Adrenal gland (tissue), 19 donors: ENCODE measurements at places on chromosomes 13 and 19. TPM values are rescaled to one million over a fixed set of nuclear protein-coding genes. Genes with fewer than 3 reads are reported as not detected.

The KLK5 gene
- not detected for total RNA-seq

The CYP4F2 gene
- total RNA-seq = not detected

The FBXO46 gene
- total RNA-seq = 5.7 TPM

The ZNF793 gene
- 4.8 TPM for total RNA-seq

The ADM5 gene
- 0.55 TPM for total RNA-seq

DNA sequence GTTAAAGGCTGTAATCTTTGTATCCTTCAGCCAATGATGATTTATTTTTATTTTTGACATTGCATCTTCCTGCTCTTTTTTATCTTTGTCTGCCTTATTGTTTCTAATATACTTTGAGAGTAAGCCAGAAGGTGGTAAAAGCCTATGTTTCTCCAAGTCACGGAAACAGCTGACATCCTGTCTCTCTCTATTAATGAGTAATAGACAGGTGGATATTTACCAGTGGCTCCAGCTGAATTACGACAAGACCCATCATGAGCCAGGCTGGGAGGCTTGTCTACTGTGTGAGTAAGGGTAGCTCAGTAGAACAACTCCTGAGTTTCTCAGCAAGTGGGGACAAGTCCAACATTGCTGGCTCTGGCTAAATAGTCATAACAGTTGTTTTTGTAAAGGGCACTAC is 166.6 kb downstream of the NDFIP2 start:
- no peaks in the 10 kb centered on the region for H3K36me3 ChIP-seq
- no peaks in the 10 kb centered on the region for H3K4me1 ChIP-seq
- H3K27ac ChIP-seq = no peak overlapping the region
- no peak for DNase-seq
- H3K4me3 ChIP-seq = no peak overlapping the region
- H3K27me3 ChIP-seq = no peaks in the 10 kb centered on the region

- no peak overlapping the region for H3K27ac ChIP-seq
- peaks cover 19% of the 10 kb centered on the region for H3K36me3 ChIP-seq
- no peak for DNase-seq
- H3K27me3 ChIP-seq = no peaks in the 10 kb centered on the region
- peaks cover 8% of the 10 kb centered on the region for H3K4me1 ChIP-seq
These were observed 2.2 kb upstream of the DUS3L start for GRCh38 chr19:5793188-5793587.

The TRPC4 gene
- 0.57 TPM for total RNA-seq

The FGF21 gene
- not detected for total RNA-seq

The COMP gene
- not detected for total RNA-seq

DNA sequence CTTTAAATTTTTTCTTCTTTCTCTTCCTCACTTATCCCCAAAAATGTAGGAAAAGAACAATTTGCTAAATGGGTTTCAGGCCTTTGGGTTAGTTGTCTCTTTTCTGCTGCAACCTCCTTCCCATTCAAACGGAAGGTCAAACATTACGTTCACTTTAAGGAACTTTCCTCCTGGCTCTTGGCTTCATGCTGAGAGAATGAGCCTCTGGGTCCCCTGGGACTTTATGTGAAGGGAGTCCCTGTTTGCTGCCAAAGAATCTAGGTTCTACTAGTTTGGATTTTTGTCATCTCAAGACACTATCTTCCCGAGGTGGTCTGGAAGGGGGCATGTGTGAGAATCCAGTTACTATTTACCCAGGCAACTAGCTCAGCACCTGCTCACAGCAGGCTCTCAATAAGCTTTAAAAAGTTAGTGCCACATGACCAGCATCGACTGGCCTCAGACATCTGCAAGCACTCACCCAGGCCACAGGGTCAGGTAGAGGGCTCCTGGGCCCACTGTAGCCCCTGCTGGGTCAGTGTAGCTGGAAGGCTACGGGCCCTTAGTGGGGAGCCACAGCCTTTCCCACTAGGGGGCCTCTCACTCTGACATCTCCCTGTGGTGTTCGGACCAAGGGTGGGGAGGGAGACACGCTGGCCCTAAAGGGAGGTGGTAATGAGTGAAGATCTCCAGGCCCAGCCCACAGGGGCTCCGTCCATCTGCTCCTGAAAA is 40.5 kb downstream of the FAM124A start:
- no peak overlapping the region for H3K4me3 ChIP-seq
- H3K4me1 ChIP-seq = no peaks in the 10 kb centered on the region
- H3K27me3 ChIP-seq = no peaks in the 10 kb centered on the region
- no peak for DNase-seq

DNA sequence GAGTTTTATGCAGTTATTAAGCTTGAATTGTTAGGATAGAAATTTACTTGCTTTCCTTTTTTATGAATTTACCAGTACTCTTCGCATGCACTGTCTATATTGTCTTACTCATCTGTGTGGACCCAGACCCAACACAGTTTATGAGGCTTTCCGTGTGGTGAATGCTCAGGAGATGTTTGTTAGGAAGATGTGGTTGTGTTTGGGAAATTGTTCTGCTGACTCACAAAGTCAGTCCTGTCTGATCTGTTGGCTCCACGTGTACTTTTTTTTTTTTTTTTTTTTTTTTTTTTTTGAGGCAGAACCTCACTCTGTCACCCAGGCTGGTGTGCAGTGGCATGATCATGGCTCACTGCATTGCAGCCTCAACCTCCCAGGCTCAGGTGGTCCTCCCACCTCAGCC is 532.5 kb downstream of the LMO7 start:
- no peaks in the 10 kb centered on the region for H3K36me3 ChIP-seq
- H3K27ac ChIP-seq = no peak overlapping the region
- no peak overlapping the region for H3K4me3 ChIP-seq
- H3K27me3 ChIP-seq = no peaks in the 10 kb centered on the region
- DNase-seq = no peak

DNA sequence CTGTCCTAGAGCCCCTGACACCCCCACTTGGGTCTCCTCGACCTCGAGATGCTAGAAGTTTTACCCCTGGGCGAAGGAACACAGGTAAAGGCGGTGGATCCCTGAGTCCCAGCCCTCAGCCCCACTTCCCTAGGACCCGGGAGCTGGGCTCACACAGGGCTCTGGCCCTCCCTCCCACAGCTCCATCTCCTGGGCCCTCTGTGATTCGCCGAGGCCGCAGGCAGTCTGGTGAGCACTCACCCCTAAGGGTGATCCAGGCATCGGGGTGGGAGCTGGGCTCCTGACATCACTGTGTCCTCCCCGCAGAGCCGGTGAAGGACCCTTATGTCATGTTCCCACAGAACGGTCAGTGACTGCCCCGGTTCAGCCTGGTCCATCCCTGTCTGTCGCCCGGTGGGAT is 8.3 kb downstream of the PLEKHG2 start:
- H3K4me3 ChIP-seq = no peak overlapping the region
- H3K4me1 ChIP-seq = no peaks in the 10 kb centered on the region
- H3K27ac ChIP-seq = no peak overlapping the region
- DNase-seq = no peak
- peaks cover 14% of the 10 kb centered on the region for H3K36me3 ChIP-seq

DNA sequence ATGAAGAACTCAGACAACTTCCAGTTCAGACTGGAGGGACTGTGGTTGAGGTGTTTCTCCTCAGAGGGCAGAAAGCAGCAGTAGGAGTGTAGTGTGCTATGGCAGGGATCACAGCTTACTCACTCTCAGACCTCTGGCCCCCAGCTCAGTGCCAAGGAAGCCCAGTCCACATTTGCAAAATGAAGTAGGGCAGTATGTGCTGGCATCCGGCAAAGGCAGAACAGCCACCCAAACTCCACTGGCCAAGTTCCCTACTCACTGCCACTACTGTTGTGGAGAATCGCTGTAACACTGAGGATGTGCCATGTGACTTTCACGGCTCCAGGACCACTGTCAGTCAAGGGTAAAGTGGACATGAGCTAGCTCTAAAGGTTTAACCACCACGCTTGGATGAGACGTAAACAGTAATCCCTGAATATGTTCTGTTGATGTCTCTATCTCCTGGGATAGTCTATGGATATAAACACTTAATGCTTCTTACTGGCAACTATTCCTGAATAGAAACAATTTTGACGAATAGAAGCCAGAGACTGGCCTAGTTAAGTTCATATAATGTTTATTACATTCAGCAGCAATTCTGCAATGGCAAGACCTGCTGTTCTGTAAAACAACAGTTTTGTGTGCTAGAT is 67.0 kb upstream of the SLC15A1 start:
- H3K36me3 ChIP-seq = no peaks in the 10 kb centered on the region
- H3K27ac ChIP-seq = no peak overlapping the region
- H3K27me3 ChIP-seq = no peaks in the 10 kb centered on the region
- peaks cover 30% of the 10 kb centered on the region for H3K4me1 ChIP-seq

DNA sequence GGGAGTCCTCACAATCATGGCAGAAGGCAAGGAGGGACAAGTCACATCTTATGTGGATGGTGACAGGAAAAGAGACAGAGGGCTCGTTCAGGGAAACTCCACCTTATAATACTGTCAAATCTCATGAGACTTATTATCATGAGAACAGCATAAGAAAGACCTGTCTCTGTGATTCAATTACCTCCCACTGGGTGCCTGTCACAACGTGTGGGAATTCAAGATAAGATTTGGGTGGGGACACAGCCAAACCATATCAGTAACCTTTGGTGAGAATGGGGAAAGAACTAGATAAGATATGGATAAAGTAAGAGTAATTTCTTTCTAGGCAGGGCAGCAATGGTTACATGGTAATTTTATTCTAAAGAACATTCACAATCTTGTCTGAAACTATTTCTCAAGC is 344.9 kb upstream of the KLF12 start:
- H3K27me3 ChIP-seq = no peaks in the 10 kb centered on the region
- no peaks in the 10 kb centered on the region for H3K36me3 ChIP-seq
- no peaks in the 10 kb centered on the region for H3K4me1 ChIP-seq
- no peak for DNase-seq
- H3K4me3 ChIP-seq = no peak overlapping the region

GRCh38 chr13:67343777-67344176 is 113.6 kb upstream of the PCDH9 start:
- no peaks in the 10 kb centered on the region for H3K4me1 ChIP-seq
- H3K27me3 ChIP-seq = no peaks in the 10 kb centered on the region
- H3K4me3 ChIP-seq = no peak overlapping the region
- H3K27ac ChIP-seq = no peak overlapping the region
- no peak for DNase-seq

The KLK1 gene
- 4.5 TPM for total RNA-seq

DNA sequence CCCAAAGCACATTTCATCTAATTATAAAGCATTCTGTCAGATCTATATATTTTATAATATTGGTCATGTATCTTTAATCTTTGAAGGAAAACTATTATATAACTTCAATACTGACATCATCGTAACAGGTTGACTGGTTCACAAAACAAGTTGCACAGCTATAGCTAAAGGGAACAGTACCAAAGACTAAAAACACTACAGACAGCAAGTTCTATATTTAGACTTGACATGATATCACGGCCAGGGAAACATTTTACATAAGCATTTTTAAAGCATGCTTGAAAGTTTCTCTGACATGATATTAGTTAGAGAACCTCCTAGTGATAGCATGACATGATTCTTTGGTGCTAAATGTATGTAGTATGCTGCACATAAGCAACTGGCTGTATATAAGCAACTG is 182.5 kb downstream of the NDFIP2 start:
- H3K27me3 ChIP-seq = no peaks in the 10 kb centered on the region
- H3K36me3 ChIP-seq = no peaks in the 10 kb centered on the region
- H3K4me1 ChIP-seq = no peaks in the 10 kb centered on the region
- H3K27ac ChIP-seq = no peak overlapping the region
- no peak for DNase-seq

DNA sequence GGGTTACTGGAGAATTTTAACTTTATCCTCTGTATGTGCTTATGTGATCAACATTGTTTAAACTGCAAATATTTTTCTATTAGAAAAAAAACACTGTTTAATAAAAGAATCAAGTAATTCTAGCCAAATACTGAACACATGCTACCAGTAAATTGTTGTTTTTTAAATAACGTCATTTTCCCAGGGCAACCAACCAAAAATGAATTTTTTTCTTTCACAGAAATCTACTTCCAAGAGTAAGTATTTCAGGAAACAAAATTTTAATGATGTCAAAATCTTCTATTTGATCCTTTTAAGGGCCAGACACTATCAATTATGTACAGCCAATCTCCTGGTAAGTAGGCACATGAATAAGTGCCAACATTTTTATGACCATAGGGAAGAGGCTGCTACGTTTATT is 57.1 kb downstream of the TUBGCP3 start:
- H3K27ac ChIP-seq = no peak overlapping the region
- H3K36me3 ChIP-seq = no peaks in the 10 kb centered on the region
- no peaks in the 10 kb centered on the region for H3K27me3 ChIP-seq
- DNase-seq = no peak
- H3K4me1 ChIP-seq = no peaks in the 10 kb centered on the region
- H3K4me3 ChIP-seq = no peak overlapping the region

DNA sequence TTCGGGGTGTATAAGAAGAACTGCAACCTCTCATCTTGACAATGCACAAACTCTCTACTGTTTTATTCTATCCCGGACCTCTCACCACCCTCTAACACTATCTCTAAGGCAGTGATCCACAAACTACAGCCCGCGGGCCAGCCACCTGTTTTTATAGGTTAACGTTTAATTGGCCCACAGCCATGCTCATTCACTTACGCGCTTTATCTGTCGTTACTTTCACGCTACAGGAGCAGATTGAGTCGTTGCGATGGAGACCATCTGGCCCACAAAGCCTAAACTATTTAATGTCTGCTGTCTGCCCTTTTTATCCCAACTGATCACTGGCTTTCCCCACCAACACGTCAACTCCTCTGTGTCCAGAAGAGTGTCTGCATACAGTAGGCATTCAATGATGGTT is 158.9 kb downstream of the CACNA1A start:
- H3K36me3 ChIP-seq = no peaks in the 10 kb centered on the region
- no peak for DNase-seq
- peaks cover 3% of the 10 kb centered on the region for H3K27me3 ChIP-seq
- H3K4me3 ChIP-seq = no peak overlapping the region

GRCh38 chr13:31416066-31416465 is 216.3 kb downstream of the B3GLCT start:
- no peak for DNase-seq
- H3K27me3 ChIP-seq = no peaks in the 10 kb centered on the region
- H3K4me3 ChIP-seq = no peak overlapping the region

DNA sequence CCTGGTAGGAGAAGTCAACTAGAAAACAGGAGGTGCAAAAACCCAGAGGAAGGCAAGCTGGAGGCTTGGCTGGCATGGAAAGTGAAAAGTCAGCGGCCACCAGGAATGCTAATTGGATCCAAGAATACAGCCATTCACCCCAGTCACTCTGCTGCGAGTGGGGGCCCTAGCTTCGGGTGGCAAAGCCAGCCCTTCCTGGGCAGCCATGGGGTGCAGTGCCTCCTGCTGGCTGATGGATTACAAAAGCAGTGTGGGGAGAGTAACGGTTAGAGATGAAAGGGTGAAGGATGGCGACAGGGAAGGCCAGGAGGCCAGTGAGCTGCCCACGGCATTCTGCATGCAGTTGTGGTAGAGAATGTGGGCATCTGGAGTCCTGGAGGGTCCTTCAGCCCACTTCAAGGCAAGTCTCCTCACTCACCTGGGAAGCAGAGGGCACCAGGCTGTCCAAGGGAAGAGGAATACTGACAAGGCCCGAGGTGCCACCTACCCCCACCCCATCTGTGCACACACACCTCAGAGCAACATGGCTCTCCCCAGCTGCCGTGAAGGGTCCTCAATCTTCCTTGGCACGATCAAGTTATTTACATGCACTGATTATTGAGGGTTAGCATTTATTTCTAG is 20.3 kb upstream of the EPHX3 start:
- peak overlapping the region; percentile 83 for H3K27ac ChIP-seq
- H3K4me3 ChIP-seq = no peak overlapping the region
- H3K4me1 ChIP-seq = peaks cover 58% of the 10 kb centered on the region
- no peaks in the 10 kb centered on the region for H3K36me3 ChIP-seq

GRCh38 chr19:58304748-58305064 is 471 bp upstream of the ERVK3-1 start:
- DNase-seq = no peak
- H3K27me3 ChIP-seq = no peaks in the 10 kb centered on the region
- no peak overlapping the region for H3K4me3 ChIP-seq
- peaks cover 4% of the 10 kb centered on the region for H3K4me1 ChIP-seq
- peak overlapping the region; percentile 35 for H3K27ac ChIP-seq
